ELR (cell line): ENCODE measurements at places on chromosomes 13 and 19.

DNA sequence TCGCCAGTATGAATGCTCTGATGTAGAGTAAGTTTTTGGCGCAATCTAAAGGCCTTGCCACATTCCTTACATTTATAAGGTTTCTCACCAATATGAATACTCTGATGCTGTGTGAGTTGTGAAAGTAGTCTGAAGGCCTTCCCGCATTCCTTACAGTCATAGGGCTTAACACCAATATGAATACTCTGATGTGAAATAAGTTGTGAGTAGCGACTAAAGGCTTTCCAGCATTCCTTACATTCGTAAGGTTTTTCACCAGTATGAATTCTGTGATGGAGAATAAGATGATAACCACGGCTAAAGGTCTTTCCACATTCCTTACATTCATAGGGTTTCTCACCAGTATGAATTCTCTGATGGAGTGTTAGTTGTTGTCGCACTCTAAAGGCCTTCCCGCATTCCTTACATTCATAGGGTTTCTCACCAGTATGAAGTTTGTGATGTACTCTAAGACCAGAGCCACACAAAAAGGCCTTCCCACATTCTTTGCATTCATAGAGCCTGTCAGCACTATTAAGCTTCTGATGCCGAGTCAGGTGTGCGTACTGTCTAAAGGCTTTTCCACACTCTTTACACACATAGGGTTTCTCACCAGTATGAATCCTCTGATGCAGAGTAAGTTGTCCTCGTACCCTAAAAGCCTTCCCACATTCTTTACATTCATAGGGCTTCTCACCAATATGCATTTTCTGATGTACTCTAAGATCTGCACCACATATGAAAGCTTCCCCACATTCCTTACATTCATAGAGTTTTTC lies 14.1 kb upstream of the ZFP14 start:
- no peak for DNase-seq

GRCh38 chr19:36838784-36839324 lies 667 bp upstream of the ZNF790 start:
- DNase-seq, result no peak

DNA sequence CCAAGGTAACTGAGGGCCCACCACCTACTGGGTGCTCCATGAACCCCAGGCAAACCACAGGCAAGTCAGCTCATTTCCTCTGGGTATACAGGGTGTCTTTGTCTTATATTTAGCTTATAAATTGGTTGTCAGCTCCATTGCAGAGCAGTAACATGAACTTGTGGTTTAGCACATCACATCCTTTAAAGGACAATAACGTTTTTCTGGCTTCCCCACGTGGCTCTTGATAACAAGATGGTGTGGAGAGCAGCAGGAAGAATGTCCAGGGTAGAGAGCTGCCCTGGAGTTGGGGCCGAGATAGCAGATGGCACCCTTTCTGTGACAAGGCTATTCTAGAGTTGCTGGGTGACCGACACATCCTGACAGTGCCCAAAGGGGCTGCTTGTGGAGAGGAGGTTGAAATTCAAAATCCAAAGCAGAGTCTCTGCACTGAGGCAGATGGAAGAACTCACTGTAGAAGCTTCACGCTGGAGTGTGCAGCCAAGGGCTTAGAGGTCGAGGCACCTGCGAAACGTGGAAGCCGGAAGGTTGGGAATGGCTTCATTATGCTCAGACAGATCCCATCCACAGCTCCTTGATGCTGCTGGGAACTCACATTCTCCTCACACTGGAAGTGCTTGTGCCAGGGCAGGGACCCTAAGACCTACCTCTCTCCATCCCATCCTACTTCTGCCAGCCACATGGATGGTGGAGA lies 133.0 kb upstream of the FRY start:
- no peak for DNase-seq

- peak; percentile 42 for DNase-seq
Observed at GRCh38 chr19:3573162-3573857, 566 bp downstream of the HMG20B start.

GRCh38 chr19:14954071-14954655 lies 12.9 kb downstream of the OR7C2 start:
- DNase-seq, result no peak

- DNase-seq, result peak; percentile 47
Observed at GRCh38 chr13:37417060-37417441, 181.5 kb downstream of the POSTN start.

DNA sequence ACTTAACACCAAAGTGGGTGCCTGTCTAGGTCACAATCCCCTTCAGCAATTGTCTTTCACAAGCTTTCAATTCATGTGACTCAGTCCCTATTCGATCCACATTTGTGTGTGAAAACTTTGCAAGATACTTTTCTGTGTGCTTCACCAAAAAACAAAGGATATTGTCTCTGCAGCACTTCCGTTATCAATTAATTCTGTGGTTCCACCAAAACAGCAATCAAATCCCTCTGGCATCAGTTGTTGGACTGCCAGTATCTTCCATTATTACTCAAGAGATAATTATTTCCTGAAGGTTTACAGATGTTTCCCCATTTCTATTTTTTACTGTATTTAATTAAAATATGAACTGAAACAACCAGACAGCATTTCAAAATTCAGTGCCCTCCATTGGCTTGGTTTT lies 481.4 kb downstream of the SUCLA2 start:
- DNase-seq, result no peak

DNA sequence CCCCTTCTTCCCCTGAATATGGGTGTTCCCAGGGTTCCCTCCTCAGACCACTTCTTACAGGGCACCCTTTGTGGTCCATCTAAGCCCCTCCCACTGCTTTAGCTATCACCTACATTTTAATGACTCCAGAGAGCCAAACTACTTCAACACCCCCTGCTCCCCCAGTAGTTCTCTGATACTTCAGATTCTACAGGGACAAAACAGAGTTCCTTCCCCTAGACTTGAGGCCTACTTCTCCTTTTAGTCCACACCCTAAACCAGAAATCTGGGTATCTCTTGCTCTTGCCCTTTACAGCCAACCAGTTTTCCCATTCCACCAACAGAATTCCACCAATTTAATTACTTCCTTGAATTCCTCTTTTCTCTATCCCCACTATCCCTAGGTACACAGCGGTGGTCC lies 107.2 kb downstream of the KCNRG start:
- no peak for DNase-seq

- no peak for DNase-seq
Observed at GRCh38 chr13:28529836-28530235, 34.9 kb upstream of the FLT1 start.

DNA sequence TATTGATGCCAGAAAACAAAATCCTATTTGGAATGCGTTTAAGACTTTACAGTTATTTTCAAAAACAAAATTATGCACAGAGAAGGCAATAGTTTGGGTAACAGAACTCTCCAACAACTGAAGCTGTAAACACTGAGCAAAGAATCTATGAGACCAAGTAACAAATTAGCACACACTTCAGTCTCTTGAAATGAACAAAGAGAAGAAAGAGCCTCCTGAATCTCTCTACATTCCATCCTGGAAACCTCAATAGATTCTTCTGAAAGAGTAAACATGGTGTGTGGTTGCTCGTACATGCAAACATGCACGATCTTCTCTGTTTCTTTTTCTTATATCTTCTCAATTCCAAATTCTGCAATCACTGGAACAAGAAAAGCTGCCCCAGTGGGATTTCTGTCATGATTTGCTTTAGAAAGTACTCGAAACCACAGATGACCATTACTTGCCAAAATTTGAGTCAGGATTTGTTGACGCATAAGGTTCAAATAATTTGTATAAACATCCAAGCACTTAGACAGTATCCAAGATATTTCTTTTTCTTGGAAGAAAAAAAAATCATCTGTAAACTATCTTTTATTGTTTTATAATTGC lies 137.9 kb upstream of the DACH1 start:
- peak; percentile 29 for DNase-seq

DNA sequence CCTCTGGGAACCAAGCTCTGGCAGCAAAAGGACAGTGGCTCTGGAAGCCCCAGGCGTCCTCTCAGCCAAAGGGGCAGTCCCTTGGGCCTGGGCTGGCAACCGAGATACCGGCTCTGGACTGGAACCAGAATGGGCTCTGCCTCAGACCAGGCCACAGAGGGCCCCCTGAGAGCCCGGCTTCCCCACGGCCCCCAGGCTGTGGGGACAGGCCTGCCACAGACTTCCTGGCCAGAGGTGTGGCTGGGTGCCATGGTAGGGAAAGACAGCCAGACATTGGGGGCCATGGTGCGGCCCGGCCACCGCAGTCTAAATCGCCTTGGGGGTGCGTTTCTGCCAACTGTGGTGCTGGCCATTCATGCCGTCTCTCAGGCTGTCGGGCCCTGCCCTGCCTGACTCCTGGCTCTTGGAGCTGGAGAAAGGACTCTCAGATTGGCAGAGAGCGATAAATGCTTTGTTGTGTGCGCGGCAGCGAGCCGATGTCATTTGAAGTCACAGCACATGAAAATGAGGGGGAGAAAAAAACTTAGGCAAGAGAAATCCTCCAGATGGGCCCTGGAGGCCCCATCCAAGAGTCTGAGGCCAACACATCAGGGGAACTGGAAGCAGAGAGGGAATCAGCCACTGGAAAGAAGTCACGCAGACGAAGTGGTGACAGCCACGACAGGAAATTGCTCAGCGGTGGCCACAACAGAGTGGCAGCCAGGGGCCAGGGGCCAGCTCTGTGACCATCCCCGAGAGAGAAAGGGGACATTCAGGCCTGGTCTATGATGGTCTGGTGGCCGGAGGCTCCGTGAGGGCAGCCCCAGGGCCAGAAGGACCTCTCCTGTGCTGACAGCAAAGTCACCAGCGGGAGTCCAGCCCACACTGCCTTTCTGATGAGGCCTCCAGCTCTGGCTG lies 26.5 kb downstream of the SH3GL1 start:
- no peak for DNase-seq

DNA sequence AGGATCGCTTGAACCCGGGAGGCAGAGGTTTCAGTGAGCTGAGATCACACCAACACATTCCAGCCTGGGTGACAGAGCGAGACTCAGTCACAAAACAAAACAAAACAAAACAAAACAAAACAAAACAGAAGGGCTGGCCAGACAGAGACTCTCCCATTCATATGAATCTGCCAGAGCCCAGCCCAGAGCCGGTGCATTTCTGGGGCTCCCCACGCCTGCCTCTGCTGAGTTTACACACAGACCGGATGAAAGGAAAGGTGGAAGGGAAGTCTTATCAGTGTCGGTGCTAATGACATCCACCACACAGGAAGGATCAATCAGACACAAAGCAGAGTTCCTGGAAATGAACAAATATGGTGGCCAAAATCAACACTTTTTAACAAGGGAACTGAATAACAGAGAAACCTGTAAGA lies 6.8 kb downstream of the TRAPPC6A start:
- no peak for DNase-seq

GRCh38 chr13:92097337-92097903 lies 699.0 kb downstream of the GPC5 start:
- DNase-seq, result no peak

GRCh38 chr19:35642312-35642711 lies 767 bp downstream of the ETV2 start:
- peak; percentile 24 for DNase-seq

GRCh38 chr13:113135281-113135760 lies 12.7 kb downstream of the F10 start:
- DNase-seq, result no peak

DNA sequence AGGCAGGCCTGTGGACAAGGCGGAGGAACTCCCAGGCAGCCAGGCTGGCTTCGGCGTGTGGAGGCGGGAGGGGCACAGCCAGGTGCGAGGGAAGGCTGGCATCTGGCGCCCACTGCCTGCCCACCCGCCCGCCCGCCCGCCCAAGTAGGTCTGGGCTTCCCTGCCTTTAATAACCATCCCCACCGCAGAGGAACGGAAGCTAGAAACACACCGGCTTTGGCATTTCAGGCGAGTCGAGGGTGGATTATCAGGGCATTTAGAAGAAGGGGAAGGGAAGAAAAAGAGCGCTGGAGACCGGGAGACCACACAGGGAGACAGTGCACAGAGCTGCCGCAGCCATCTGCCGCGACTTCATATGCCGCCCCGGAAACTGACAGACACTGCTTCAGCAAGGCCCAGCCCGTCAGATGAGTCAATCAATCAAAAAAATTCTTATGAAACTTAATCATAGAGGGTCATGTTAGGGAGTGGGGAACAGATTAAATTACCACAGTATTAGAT lies 199.7 kb downstream of the TSHZ3 start:
- DNase-seq, result no peak

DNA sequence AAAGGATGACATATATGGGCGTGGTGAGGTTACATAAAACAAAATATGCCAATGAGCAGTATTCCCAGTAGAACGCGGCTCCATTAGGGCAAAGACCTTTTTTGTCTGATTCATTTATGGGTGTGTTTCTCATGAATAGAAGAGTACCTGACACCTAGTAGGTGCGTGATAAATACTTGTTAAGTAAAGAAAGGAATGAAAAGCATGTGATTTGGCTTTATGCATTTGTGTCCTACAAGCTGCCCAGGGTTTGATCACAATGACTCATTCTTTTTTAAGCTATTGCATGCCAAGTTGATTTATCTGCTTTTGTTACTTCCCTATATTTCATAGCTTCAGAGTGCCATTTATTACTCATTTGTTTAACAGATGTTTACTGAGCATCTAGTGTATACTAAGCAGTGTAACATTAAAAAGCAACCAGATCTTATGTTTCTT lies 19.1 kb upstream of the KCTD4 start:
- DNase-seq, result peak; percentile 96

- no peak for DNase-seq
Observed at GRCh38 chr19:38549061-38549460, 68.7 kb downstream of the MAP4K1 start.

DNA sequence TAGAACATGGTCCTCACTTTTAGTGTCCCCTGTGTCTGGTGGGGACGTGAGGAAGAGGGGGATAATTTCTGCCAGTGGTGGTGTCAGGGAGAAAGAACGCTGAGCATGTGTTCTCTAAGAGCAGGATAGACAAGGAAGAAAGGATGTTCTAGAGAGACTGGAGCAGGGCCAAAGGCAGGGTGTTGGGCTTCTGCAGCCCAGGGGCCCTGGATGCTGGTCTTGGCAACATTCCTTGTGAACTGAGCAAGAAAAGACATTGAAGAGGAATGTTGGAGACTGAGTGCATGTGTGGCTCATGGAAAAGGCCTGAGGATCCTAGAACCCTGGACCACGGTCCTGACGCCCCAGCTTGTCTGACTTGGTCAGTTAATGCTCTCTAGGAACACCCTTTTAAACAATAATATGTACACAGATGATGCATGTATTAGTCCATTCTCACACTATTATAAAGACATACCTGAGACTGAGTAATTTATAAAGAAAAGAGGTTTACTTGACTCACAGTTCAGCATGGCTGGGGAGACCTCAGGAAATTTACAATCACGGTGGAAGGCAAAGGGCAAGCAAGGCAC lies 33.6 kb upstream of the SLC10A2 start:
- no peak for DNase-seq

GRCh38 chr19:51294211-51294976 lies 17.1 kb upstream of the IGLON5 start:
- DNase-seq, result peak; percentile 19
